Mesothelial cell of epicardium (in vitro differentiated cells): ENCODE measurements at places on chromosomes 3 and 15.

- DNase-seq: no peak
Measured at GRCh38 chr3:17122758-17123157, 238.0 kb downstream of the PLCL2 start.

GRCh38 chr3:115615001-115615814 lies 8.1 kb upstream of the GAP43 start:
- DNase-seq: no peak

GRCh38 chr3:176183181-176183580 lies 1014.1 kb downstream of the TBL1XR1 start:
- DNase-seq: no peak

DNA sequence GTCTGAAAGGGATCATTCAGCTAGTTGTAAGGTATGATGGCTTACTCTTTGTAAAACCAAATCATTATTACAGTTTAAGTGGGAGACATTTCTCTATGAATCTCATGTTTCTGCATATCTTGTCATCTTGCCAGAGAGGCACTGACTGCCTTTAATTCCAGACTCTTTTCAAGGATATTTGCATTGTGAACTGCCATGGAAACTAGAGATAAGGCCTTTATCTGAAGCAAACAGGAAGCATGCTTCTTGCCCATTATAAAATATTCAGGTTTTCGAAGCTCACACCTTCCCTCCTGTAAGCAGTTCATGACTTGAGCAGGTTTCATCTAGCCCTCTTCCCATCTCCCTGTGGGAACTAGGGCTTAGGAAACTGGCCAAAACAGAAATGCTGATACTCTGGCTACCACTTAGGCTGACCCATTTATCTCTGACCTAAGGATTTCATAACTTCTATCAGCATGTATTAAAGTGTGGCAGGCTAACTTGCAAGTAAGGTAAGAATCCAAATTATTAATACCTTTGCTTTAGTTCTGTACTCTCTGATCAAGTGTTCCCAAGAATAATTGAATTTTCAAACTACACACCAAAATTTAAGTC lies 326.6 kb upstream of the ALCAM start:
- no peak for DNase-seq

- DNase-seq: no peak
Measured at GRCh38 chr15:31328428-31328968, 1.9 kb downstream of the KLF13 start.

GRCh38 chr3:4413467-4413866 lies 53.6 kb downstream of the SUMF1 start:
- no peak for DNase-seq

GRCh38 chr3:101311676-101312075 lies 8.7 kb downstream of the IMPG2 start:
- no peak for DNase-seq

GRCh38 chr3:21621181-21621651 lies 129.8 kb downstream of the ZNF385D start:
- DNase-seq: no peak
